CD4-positive, alpha-beta T cell treated with Interleukin-6 for 4 hours (primary cell): ENCODE measurements at places on chromosomes 11 and 22.

DNA sequence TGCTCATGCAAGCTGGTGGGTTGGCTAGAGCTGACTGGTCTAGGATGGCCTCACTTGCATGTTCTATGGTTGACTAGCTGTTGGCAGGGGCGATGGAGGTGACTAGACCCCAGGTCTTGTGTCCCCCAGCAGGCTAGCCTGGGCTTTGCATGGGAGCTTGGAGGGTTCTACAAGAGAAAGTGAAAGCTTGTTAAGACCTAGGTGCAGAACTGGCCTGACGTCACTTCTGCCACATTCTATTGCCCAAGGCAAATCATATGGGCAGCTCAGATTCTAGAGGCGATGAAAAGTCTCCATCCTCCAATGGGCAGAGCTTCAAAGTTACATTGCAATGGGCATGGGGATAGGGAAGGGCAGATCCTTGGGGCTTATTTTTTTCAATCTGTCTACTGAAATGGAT lies 170.9 kb downstream of the MIAT start:
- no peak for DNase-seq

DNA sequence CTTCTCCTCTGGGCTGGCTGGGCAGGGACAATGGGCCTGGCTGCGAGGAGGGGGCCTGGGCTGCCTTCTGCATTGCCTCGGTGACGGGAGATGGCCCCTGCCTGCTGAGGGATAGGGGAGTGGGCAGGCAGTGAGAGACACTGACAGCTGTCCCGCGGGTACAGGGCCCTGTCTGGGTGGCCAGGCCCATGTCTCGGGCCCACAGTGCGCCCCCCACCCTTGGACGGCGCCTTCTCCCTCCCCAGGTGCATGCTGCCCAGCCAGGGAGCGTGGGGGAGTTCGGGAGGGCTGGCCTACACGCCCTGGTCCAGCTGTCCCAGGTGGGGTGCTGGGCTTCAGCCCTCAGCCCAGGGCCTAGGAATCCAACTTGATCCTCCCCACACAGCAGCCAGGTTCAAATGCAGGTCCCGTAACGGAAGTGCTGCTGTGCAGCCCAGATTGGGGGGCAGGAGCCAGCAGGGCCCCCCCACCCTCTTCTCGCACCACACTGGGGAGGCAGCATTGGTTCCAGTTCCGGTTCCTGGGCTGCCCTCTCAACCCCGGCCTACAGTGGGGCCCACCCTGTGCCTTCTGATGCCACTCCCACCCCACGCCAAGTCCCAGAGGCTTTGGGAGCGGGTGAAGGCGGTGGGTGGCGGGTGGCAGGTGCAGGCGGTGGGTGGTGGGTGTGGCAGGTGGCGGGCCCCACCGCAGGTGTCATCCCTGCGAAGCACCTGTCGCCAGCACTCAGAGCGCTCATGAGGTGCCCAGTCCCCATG lies 7.3 kb upstream of the TSSC4 start:
- no peak for DNase-seq

DNA sequence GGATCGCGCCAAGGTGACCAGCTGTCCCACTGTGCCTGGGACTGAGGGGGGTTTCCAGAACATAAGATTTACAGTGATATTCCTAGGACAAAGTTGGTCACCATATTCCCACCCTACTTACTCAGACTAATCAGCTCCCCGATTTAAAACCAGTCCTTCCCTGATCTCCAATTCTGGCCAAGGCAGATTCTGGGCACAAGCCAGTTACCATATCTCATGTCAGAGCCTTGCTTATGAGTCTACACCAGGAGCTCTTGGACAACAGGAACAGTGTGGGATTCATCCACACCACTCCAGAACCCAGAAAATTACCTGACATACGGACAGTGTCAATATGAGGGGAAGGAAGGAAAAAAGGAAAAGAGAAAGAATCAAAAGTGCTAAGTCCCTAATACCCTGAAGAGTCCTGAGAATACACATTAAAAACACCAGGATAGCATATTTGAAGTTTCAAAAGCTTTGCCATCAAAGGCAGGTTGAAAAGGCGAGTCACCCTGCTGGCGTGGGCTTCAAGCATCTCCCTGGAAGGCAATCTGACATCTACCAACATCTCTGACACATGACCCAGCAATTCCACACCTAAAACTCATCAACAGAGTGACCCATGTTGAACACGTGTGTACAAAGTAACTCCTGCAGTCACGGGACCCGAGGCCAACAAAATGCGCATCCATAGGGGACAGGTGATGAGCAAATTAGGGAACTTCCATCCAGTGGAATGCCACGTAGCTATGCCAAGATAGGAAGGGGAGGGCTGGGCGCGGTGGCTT lies 8.0 kb upstream of the IL2RB start:
- DNase-seq, result no peak

- DNase-seq, result no peak
Measured at GRCh38 chr11:18223591-18224387, 12.8 kb downstream of the SAA4 start.

DNA sequence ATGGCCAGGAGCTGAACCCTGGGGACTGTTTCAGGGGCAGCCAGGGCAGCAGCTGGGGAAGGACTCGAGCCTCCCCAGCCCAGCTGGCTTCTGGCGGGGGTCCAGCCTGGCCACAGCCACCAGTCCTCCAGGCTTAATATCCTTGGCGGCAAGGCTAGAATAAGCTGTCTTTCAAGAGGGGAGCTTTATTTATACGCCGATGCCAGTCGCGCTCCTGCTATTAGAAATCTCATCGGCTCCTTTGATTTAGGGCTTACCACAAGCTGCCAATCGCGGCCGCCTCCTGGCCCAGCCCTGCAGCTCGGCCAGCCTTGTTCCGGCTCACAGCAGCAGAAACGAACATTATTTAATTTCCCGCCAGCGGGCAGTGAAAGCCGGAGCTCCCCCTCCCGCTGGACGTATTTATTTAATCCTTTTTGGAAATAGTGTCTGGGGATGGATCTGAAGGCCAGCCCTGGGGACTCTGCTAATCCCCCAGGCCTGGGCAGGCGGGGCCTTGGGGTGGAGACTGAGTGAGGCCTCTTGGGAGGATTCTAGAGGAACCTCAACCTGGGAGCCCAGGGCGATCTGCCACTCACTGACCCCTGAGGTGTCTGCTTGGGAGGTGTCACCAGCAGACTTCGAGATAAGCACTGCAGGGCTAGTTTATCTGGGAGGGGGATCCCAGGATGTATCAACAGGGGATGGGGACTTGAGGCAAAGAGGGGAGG lies 363.1 kb downstream of the MN1 start:
- no peak for DNase-seq

GRCh38 chr11:70502677-70503467 lies 104.5 kb downstream of the CTTN start:
- no peak for DNase-seq

DNA sequence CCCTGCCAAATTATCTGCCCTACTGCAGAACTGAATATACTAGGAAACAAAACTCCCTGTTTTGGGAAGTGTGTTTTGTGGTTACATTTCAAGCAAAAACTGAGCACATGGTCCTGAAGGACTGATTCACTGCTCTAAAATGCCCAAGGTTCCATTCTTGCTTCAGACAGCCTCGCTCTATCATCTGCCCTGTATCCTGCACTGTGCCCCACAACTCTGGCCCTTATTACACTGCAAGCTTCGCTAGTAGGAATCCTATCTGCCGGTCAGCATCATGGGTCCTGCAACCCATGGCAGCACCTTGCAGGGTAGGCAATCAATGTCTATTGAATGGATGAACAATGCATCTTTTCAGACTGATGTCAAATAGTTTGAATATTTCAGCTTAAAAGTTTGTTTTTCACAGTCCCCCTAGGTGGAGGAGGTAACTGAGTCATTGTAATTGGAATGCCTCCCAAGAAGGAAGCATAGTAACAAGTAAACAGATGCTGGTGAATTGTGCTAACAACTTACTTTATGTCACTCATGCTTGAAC lies 21.3 kb downstream of the LAYN start:
- DNase-seq, result no peak

- DNase-seq, result no peak
Measured at GRCh38 chr11:133156986-133157745, 375.1 kb downstream of the OPCML start.

- no peak for DNase-seq
Measured at GRCh38 chr11:57800444-57801182, 39.0 kb downstream of the CTNND1 start.

DNA sequence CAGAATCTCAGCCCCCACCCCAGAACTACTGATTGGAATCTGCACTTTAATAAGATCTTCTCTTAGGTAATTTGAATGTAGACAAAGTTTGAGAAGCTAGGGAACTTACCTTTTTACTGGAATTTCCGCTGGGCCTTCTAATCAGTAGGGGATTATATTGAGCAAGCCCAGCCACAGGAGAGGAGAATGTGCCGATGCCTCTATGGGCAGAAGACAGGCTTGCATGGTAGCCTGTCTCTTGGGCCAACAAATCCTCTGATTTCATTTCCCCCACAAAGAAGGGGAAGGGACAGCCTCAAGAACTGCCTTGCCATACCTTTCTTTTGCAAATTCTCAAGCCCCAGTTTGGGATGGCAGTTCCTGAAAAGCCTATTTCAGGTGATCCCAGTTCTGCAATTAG lies 163.4 kb upstream of the BDNF start:
- DNase-seq, result no peak

DNA sequence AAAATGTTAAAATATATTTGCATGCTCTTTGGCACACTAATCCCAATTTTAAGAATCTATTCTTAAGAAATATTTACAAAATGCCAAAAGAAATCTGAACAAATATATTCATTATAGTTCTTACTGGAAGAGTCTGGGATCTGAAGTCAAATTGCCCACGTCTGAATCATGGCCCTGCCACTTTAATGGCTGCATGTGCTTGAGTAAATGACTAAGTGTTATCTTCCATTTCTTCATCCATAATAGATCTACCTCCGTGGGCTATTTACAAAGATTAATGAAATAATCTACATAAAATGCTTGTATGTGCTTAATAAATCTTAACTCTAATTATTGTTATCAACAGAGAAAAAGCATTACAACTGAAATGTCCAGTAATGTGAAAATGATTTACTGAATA lies 24.5 kb upstream of the DKK3 start:
- DNase-seq, result no peak

GRCh38 chr11:78081583-78081982 lies 1.9 kb upstream of the NDUFC2 start:
- DNase-seq, result no peak

DNA sequence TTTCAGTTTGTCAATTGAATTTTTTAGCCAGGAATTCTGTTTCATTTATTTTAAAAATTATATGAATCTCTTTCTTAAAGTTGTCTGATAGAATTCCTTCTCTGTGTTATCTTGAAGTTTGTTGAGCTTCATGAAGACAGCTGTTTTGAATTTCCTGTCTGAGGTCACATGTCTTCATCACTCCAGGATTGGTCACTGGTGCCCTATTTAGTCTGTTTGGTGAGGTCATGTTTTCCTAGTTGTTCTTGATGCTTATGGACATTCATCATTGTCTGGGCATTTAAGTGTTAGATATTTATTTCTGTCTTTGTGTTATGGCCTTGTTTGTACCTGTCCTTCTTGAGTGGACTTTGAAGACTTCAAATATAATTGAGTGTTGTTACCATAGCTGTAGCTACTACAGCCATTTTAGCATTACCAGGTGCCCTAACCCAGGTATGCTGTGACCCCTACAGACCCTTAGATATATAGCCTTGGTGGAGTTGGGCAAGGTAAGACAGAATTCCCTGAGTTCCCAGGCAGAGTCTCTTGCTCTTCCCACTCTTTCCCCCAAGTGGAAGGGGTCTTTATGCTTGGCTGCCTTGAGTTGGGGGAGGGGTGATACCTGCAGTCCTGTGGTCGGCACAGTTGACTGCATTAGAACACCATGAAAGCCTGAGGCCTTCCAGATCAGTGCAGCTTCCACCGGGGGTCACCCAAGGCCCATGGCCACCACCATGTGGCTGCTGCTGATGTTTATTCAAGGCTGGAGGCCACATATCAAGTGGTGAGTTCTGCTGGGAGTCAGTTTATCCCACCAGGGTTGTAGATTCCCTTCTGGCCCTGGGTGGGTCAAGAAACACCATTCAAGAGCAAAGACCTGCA lies 229.6 kb downstream of the DYNC2H1 start:
- no peak for DNase-seq

- DNase-seq, result no peak
Measured at GRCh38 chr11:32219320-32219719, 128.4 kb downstream of the RCN1 start.

- DNase-seq, result no peak
Measured at GRCh38 chr11:35042913-35043312, 96.1 kb upstream of the CD44 start.

GRCh38 chr22:28773461-28773867 lies 969 bp downstream of the CCDC117 start:
- DNase-seq, result no peak

- DNase-seq, result peak; percentile 12
Measured at GRCh38 chr11:68842427-68843051, 823 bp upstream of the CPT1A start.

GRCh38 chr11:35182317-35182939 lies 43.5 kb downstream of the CD44 start:
- DNase-seq, result no peak

- no peak for DNase-seq
Measured at GRCh38 chr22:49015993-49016908, 811.4 kb downstream of the BRD1 start.

DNA sequence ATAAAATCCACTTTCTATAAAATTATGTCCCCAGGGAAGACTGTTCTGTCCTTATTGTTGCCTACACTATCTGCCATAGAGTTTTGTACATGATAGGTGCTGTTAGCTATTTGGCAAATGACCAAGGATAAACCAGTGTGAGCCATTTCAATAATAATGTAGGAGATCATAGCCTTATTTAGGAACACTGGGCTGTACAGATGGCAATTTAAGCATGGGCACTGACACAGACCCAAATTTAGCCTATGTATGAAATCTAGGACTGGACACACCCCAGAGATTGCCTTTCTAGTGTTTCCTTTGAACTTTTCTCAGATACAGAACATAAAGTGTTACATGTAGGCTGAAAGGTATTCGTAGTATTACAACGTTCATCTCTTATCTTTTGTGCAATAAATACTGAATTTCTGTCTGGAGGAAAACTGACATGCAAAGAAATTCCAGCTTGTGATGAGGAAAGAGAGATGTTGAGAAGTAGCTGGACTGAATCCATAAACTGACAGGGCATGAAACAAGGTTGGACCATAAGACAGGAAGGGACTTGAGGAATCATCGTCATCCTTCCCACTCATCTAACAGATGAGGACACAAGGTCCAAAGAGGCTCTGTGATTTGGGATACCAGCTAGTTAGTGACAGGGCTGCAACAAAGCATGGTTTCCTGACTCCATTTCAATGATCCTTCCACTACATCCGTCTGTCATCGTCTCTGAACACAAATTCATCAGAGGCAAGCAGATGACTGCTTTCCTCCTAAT lies 60.3 kb downstream of the TMPRSS5 start:
- no peak for DNase-seq

- peak; percentile 54 for DNase-seq
Measured at GRCh38 chr11:117809236-117810055, 12.4 kb upstream of the DSCAML1 start.

GRCh38 chr11:104570078-104570701 lies 328.1 kb downstream of the CASP12 start:
- DNase-seq, result no peak

DNA sequence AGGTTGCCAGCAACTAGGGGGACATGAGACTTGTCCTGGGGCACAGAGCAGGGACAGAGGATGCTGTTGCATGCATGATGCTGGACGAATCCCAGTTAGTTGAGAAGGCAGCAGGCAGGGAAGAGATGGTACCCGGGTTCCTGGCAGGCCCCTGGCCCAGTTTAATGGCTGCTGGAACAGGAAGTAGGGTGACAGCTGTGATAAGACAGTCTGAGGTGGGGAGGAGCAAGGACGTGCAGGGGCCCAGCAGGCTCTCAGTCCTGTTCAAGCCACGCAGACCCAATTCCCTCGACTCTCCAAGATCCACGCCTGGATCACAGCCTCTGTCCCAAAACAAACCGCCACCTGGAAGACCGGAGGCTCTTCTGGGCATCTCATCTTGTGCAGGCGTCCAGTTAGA lies 32.0 kb downstream of the LRRC10B start:
- no peak for DNase-seq

GRCh38 chr11:124359566-124359965 lies 24.7 kb downstream of the OR8B2 start:
- DNase-seq, result no peak
